ENCODE measurements at places on chromosomes 13 and 19.

- peak; percentile 66 for DNase-seq
Observed at GRCh38 chr13:113216254-113217048, 7.0 kb downstream of the CUL4A start.

DNA sequence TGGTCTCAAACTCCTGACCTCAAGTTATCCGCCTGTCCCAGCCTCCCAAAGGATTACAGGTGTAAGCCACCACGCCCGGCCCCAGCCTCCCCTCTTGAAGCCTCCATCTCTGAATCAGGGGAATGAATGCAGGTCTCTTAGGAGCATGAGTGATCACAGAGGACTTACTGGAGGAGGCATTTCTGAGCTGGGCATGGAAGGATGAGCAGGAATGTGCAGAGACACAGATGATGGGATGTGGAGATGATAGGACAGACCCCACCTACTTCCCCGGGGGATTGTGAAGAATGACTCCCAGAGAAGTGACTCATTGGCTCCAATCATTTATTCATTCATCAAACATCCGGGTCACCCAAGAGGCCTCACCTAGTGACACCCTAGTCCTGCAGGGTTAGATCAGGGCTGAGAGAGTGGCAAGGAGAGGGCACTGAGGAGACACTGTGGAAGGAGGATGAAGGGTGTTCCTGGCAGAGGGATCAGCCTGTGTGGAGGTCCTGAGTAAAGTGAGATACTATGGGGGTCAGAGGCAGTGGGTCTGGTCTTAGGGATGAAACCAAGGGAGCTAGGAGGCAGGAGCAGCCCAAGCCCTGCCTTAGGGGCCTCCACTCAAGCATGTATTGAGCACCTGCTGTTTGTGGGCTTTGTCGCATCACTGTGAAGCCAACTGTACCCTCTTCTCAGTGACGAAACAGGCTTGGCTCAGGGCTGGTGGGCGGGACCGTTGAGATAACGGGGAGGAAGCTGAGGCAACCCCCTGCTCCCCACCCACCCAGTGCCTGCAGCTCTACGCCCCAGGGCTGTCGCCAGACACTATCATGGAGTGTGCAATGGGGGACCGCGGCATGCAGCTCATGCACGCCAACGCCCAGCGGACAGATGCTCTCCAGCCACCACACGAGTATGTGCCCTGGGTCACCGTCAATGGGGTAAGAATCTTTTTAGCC is 3.0 kb downstream of the IFI30 start:
- DNase-seq, result no peak

- DNase-seq, result no peak
Observed at GRCh38 chr13:113034451-113035212, 65.6 kb downstream of the MCF2L start.

DNA sequence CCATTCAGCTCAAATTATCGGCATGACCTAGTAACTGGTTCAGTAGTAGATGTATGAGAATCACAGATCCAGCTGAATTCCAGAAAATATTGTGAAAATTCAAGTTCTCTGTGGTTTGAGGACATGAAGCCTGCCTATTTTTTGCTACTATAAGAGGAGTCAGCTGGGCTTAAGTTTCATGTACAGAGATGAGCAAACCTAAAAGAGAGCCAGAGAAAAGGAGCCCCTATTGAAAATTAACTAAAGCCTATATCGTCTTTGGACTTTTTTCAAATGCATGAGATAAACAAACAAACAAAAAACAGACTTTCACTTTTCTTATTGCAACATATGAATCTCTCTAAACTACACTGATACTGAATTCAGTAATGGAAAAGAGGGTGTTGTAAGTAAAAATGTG is 106.8 kb upstream of the SPRY2 start:
- DNase-seq, result no peak

GRCh38 chr13:24267274-24267673 is 42.1 kb upstream of the C1QTNF9 start:
- DNase-seq, result no peak

DNA sequence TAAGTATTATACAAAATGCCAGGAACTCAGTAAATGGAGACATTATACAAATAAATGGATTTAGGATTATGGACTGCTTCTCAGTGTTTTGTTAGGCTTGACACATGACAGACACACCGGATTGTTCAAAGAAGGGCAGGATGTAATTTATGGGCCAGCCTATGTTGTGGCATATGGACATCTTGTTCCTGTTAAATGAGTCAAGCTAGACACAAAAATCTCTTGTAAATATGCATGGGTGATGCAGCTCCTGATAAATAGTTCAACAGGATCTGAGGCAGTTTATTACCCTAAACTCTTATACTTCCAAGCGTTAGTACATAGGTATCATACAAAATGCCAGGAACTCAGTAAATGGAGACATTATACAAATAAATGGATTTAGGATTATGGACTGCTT is 502.3 kb downstream of the TBC1D4 start:
- DNase-seq, result no peak

DNA sequence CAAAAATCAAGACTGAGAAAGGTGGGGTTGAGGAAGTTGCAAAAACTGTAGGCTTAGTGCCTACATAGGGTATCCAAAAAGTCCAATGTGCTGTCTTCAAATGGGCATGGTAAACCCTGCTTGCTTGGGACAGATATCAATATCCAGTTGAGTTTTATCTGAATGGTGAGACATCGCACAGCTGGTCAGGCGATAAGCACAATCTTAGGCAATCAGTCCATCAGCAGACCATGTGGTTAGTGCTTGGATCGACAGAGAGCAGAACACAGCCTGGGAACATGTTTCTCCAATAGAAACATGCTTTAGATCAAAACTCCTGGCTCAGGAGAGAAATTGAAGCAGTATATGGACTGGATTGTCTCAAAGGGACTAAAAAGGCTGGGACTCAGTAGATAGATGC is 151.3 kb upstream of the IPO5 start:
- DNase-seq, result no peak

GRCh38 chr13:77749344-77749880 is 51.9 kb downstream of the SLAIN1 start:
- no peak for DNase-seq

GRCh38 chr19:18058208-18059009 is 28.3 kb downstream of the IL12RB1 start:
- peak; percentile 71 for DNase-seq

DNA sequence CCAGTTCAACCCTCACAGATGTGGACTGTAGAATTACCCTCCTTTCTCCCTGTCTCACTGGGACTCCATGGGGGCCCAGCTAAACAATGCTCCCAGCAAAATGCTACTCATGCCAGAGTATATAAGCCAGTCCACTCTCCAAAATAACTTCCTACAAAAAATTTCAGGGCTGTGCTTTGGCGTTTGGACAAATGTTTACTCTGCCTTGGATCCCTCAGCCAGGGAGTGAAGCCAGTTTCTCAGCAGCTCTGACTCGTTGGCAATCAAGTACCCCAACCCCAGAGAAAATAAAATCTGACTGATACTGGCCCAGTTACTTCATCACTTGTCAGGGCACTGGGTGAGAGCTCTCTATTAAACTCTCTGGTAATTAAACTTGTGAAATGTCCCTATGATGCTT is 250.4 kb downstream of the TSHZ3 start:
- DNase-seq, result no peak

- peak; percentile 57 for DNase-seq
Observed at GRCh38 chr13:45119991-45120864, at the start of gene GTF2F2. Gene GTF2F2 (plus strand): TSS chr13:45120510. CDS start chr13:45120656, 146 bp downstream.

DNA sequence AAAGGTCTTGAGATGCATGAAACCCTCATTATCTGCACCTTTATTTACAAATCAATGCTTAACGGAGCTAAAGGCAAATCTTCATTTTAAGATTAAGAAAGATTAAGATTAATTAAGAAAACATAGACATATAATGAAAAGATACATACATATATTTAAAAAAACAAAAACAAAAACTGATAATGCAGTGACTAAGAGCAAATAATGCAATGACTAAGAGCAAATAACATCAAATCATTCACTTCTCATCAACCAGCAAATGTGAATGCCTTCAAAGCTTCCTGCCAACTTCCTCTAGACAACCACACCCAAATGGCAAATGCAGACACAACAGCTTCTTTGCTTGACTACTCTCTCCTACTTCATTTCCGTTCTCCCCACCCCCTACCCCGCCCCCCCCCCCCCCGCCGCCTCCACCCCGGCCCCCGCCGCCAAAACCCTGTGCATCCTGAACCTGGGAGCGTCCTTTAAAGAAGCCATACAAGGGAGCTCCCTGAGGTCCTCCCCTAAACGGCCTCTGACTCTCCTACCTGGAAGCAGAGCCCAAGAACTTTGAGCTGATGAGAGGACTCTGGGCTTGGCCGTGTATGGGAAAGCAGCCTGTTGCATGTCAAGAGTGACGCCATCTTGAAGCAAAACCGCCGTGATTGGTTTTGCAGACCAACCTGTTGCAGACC is 24.5 kb downstream of the TEX101 start:
- DNase-seq, result no peak

- no peak for DNase-seq
Observed at GRCh38 chr13:26680572-26680971, 80.0 kb downstream of the GPR12 start.

DNA sequence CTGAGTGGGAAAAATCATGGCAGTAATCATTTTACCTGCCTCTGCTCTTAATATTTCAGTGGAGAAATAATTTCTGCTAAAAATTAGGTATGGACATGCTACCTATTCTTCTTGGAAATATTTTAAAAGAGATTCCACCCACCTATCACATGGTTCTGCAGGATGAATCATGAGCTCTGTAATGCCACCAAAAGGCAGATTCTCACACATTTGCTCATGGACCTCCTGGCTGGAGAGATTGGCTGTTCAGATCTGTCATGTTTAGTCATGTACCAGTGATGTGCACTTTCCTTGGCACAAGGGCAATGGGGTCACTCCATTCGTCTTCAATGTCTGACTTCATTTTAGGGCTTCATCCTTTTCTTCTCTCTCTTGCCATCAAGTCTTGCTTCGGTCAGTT is 101.8 kb upstream of the MBNL2 start:
- DNase-seq, result no peak

DNA sequence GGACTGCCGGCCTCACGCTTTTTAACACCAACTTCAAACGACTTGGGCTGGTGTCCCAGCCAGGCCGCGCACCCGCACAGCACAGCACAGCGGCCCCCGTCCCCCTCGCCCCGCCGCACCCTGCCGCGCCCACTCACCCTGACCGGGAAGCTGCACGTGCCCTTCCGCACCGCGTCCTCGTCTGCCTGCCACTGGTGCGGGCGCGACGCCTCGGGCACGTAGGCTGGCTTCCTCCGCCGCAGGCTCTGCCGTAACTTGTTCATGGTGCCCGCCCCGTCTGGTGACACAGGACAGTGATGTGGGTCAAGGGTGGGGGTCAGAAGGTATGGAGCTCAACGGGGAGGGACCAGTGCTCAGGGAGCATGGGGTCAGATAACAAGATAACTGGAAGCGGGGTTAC is 6.2 kb downstream of the NUMBL start:
- DNase-seq, result no peak

GRCh38 chr19:41863209-41863931 is 3.3 kb downstream of the RPS19 start:
- no peak for DNase-seq

GRCh38 chr13:75915066-75915465 is 278.9 kb downstream of the LMO7 start:
- no peak for DNase-seq

GRCh38 chr13:76864259-76864658 is 21.9 kb downstream of the KCTD12 start:
- no peak for DNase-seq

DNA sequence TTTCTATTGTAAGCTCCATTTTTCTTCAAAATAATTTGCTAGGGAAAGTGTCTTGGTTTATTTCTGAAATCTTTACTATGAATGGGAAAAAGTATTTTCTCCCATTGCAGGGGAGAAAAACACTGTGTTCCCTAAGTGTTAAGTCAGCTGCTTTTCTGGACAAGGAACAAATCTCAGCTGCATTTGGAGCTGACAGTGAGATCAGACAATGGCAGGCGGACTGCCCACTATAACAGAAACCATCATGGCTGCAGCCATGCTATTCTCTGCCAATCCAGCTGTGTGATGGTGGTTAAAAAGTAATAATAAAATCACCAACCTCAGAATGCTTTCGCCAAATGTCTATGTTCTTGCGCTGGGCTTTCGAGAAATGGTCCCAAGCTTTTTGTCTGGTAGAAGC is 302.7 kb downstream of the DNAJC15 start:
- DNase-seq, result no peak

DNA sequence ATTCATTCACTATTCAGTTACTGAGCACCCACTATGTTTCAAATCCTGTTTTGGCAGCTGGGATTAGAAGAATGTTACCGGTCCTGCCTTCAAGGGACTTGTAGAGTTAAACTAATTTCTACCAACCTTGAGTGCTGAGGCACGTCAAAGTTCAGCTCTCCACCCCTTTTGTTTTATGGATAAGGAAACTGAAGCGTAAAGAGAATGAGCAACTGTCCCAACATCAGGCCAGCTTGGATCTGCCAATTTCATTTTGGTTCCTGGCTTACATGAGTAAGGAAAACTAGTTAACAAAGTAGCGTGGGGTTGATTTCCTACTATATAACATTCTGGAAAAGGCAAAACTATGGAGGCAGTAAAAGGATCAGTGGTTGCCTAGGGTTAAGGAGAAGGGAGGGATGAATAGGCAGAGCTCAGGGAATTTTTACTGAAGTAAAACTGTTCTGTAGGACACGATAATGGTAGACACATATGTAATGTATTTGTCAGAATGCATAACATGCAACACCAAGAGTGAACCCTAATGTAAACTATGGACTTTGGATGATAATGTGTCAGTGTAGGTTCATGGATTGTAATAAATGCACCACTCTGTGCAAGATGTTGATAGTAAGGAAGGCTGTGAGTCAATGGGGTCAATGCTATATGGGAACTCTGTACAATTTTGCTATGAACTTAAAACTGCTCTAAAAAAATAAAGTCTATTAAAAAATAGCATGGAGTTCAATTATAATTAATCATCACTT is 19.9 kb upstream of the MTIF3 start:
- DNase-seq, result no peak

- no peak for DNase-seq
Observed at GRCh38 chr19:31817971-31818797, 468.9 kb upstream of the TSHZ3 start.

DNA sequence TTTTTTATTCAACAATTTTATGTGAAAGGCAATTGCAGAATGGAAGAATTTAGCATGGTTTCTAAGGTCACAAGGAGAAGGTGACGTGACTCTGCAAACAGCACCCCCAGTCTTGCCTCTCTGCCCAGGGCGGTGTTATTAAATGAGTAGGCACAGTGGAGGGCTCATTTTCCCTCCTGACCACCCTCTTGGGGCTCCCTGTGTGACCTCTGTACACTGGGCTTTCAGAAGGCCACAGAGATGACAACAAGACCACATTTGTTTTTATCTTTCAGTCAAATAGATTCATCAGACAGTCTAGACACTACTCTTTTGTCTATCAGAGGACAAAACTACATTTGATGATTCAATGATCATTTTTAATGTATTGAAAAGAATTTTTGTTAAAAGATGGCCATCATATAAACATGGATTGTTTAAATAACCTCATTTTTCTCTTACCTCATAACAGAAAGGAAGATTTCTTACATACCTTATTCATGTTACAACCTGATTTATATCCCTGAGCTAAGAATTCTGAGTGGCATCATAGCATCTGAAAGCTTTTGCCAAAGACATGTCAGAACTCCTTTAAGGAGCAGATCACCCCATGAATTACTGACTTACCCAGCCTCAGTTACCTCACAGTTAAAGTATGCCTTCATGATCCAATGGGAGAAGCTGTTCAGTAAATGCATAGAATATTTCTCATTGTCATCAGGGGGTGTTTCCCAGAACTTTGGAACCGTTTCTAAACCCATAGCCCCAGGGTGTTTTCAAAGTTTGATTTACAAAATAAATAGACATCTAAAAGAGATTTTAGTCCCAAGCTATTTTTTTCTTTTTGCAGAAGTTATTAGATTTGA is 184.0 kb upstream of the RFC3 start:
- DNase-seq, result no peak

All from NCI-H1436 (cell line).